G401 (cell line): ENCODE measurements at places on chromosomes 3 and 15. TPM values are rescaled to one million over a fixed set of nuclear protein-coding genes. Genes with fewer than 3 reads are reported as not detected.

DNA sequence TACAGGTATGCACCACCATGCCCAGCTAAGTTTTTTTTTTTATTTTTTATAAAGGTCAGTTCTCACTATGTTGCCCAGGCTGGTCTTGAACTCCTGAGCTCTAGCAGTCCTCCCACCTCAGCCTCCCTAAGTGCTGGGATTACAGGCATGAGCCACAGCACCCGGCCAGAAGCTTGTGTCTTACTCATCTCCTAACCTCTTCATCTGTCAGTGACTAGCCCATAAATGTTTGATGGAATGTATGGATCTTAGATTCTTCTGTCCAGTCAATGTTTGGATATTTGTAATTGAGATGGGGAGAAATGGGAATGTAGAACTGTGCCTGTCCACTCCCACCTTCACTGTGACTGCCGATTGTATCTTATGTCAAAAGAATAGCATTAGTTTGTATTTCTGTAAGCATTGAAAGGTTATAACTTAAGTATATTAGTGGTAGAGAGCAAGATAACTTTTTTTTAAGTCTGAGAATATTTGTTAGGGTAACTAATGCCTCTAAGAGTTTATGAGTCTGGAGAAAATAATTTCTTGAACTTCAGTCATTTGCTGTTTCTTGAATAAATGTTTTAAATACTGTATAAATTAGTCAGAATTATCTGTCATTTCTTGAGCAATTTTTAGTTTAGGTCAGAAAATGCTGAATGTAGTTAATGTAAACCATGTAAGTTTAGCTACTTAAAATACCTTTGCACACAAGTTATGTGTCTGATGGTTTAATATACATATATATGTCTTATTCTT is 215.3 kb upstream of the CGNL1 start:
- DNase-seq, result no peak

FRMD5 gene
- not detected in 2 replicates for total RNA-seq

DNA sequence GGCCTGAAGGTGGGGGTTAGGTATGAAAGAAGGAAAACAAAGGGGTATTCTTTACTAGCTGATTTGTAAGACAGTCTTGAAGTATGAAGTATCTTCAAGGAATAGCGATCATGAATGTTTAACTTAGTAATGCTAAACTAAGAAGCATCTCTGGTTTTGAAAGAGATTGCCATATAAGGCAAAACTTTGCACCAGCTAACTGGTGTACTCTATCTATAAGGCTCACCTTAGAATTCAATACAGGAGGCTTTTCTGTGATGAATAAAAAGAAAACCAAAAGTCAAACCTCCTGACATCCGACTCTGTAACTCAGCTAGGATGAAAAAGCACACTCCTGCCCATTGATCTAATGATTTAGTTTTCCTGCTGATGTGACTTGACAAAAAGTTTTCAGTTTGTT is 54.7 kb downstream of the FOXP1 start:
- DNase-seq, result no peak

DNA sequence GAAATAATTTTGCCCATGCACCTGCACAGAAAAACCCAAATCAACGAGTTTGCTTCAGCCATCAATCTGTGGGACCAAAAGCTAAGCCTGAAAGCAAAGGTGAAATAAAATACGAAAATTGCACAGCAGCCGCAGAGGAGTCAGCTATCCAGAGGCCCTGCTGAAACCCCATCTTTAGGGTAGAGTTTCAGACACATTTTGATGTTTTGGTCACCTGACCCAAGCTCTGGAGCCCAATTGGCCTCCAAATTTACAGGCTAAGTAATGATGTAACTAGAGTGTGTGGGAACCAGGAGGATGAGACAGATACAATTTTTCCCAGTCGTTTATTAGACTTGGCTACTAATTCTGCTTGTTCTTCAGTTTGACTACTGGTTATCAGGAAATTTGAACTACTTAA is 308.6 kb upstream of the ATP11B start:
- no peak for DNase-seq

- no peak for DNase-seq
These were observed 725 bp upstream of the SCAMP2 start for GRCh38 chr15:74873756-74874424.

GRCh38 chr3:24639481-24640329 is 145.1 kb upstream of the THRB start:
- DNase-seq, result no peak

DNA sequence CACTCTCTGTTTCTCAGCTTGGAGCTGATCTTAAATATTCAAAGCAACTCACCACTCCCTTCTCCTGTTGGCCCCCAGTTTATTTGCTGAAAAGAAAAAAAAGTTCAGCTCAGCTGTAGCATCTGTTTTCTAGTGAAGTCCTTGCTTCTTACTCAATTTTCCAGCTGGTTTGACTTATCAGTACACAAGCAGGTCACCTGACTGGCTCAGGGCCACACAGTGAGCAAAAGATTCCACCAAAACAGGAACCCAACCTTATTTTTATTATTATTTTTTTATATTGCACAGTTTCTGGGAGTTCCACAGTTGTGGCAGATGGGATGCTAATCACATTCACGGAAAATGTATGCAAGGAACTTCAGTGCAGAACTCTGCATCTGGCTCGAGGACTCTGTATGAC is 390.7 kb upstream of the RGMA start:
- DNase-seq, result no peak

CYP8B1 gene
- not detected in 2 replicates for total RNA-seq
